NCI-H774 (cell line): ENCODE measurements at places on chromosomes 3 and 15.

GRCh38 chr15:75069301-75069925 is 46.0 kb downstream of the PPCDC start:
- DNase-seq = no peak

- DNase-seq = no peak
Measured at GRCh38 chr15:101827257-101827656, 15.3 kb downstream of the OR4F15 start.

GRCh38 chr15:71128939-71129562 is 13.8 kb downstream of the THSD4 start:
- DNase-seq = no peak

DNA sequence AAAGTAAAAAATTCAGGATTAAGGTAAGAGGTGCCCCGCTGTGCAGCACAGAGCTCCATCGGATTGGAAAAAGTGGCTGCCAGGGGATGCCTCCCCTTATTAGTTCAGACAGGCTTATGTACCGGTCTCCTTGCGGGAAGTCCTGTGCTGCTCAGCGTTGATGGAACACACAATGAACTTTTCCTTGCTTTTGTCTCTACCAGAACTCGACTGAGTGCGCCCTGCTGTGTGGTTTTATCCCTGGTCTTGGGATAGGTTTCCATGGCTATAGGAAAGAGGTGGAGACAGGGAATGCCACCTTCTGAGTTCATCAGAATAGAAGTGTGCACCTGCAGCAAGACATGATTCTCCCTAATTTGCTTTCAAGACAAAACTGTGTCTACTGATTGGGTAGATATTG is 745.9 kb upstream of the CFAP20DC start:
- DNase-seq = no peak

GRCh38 chr3:117217355-117217754 is 507.8 kb downstream of the TUSC7 start:
- DNase-seq = no peak

DNA sequence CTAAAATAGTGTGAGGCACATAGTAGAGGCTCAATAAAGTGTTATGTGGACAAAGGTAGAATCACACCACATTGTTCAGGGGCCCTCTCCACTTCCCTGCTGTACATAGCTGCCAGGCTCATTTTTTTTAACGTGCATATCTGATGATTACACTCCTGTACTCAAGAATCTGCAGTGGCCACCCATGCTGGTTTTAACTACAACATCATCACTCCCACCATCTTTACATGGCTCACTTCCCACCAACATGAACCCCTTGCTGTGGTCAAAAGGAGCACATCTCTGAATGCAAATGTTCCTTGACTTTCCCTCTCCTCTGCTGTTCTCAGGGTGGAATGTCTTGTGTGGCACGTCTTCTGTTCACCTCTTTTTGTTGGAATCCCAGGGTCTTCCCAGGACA is 76.7 kb downstream of the FEM1B start:
- DNase-seq = no peak

- DNase-seq = no peak
Measured at GRCh38 chr15:25689592-25689991, 173.5 kb downstream of the ATP10A start.

DNA sequence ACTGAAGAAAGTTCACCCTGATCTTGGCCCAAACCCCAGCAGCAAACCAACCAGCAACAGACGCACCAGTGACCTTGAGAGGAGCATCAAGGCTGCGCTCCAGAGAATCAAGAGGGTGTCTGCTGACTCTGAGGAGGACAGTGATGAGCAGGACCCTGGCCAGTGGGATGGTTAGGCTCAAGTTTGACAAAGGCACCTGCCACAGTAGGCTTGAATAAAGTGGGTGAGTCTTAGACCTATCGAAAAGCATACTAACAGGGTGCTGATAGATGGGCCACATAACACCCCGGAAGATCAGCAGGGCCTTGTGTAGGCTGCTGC is 23.9 kb downstream of the WHAMM start:
- no peak for DNase-seq
